A549 treated with CpdA at 1 μM for 4 hours (cell line): ENCODE measurements at places on chromosomes 16 and 17. TPM values are rescaled to one million over a fixed set of nuclear protein-coding genes. Genes with fewer than 3 reads are reported as not detected.

KRTAP1-1 gene
- not detected in 5 replicates for total RNA-seq

CLEC16A gene
- total RNA-seq, result 7.4 to 9.2 TPM (median 8.3 TPM) in 5 replicates

CETP gene
- total RNA-seq, result not detected in 5 replicates

TEKT3 gene
- 0.09 to 0.36 TPM (median 0.32 TPM) in 4 of 5 replicates, not detected in the other for total RNA-seq

CSH2 gene
- total RNA-seq, result not detected in 5 replicates

CCL13 gene
- not detected in 5 replicates for total RNA-seq

KRT37 gene
- not detected in 5 replicates for total RNA-seq

TBC1D3B gene
- 1.9 to 3.7 TPM (median 3.5 TPM) in 5 replicates for total RNA-seq

UNC13D gene
- 2.9 to 5.0 TPM (median 4.2 TPM) in 5 replicates for total RNA-seq

OR1D5 gene
- not detected in 5 replicates for total RNA-seq

NACA2 gene
- 0.10 TPM in 1 of 5 replicates, not detected in the others for total RNA-seq

TBC1D3G gene
- not detected in 5 replicates for total RNA-seq

GRIN2C gene
- 0.22 to 0.71 TPM (median 0.25 TPM) in 5 replicates for total RNA-seq

COPS3 gene
- 144 to 151 TPM (median 146 TPM) in 5 replicates for total RNA-seq

NOMO2 gene
- 106 to 114 TPM (median 111 TPM) in 5 replicates for total RNA-seq

USP32 gene
- 31.2 to 37.5 TPM (median 34.1 TPM) in 5 replicates for total RNA-seq

GLTPD2 gene
- total RNA-seq, result not detected in 5 replicates

CACNG3 gene
- not detected in 5 replicates for total RNA-seq

GAS2L2 gene
- total RNA-seq, result 0.09 to 0.21 TPM (median 0.12 TPM) in 4 of 5 replicates, not detected in the other

PDILT gene
- not detected in 5 replicates for total RNA-seq

CACNG1 gene
- 0.13 to 0.20 TPM (median 0.14 TPM) in 3 of 5 replicates, not detected in the others for total RNA-seq

ZFPM1 gene
- 5.8 to 8.8 TPM (median 8.7 TPM) in 5 replicates for total RNA-seq

CNGB1 gene
- total RNA-seq, result 0.07 to 0.38 TPM (median 0.12 TPM) in 5 replicates

CHST4 gene
- total RNA-seq, result 0.06 to 0.20 TPM (median 0.06 TPM) in 4 of 5 replicates, not detected in the other

HIGD1B gene
- total RNA-seq, result not detected in 5 replicates

CCL5 gene
- total RNA-seq, result 1.1 to 2.1 TPM (median 1.7 TPM) in 5 replicates

TLCD2 gene
- total RNA-seq, result 1.0 to 1.7 TPM (median 1.1 TPM) in 5 replicates

HBA1 gene
- 0.91 to 1.6 TPM (median 1.3 TPM) in 5 replicates for total RNA-seq

TLK2 gene
- total RNA-seq, result 24.9 to 41.8 TPM (median 32.9 TPM) in 5 replicates

NPIPB9 gene
- 1.2 to 3.0 TPM (median 1.7 TPM) in 5 replicates for total RNA-seq

DYNC1LI2 gene
- total RNA-seq, result 42.7 to 59.9 TPM (median 51.9 TPM) in 5 replicates

NKD1 gene
- total RNA-seq, result 0.12 to 0.51 TPM (median 0.31 TPM) in 5 replicates

TP53TG3F gene
- 0.13 to 0.27 TPM (median 0.24 TPM) in 3 of 5 replicates, not detected in the others for total RNA-seq

GP1BA gene
- total RNA-seq, result 0.03 TPM in 1 of 5 replicates, not detected in the others

LLGL2 gene
- total RNA-seq, result 16.8 to 30.9 TPM (median 26.3 TPM) in 5 replicates

KRT12 gene
- 0.08 TPM in 1 of 5 replicates, not detected in the others for total RNA-seq

CPHXL gene
- not detected in 5 replicates for total RNA-seq

KIFC3 gene
- 163 to 215 TPM (median 196 TPM) in 5 replicates for total RNA-seq

SPECC1 gene
- total RNA-seq, result 47.6 to 63.9 TPM (median 49.1 TPM) in 5 replicates

TNFAIP1 gene
- 44.4 to 51.9 TPM (median 50.6 TPM) in 5 replicates for total RNA-seq

C17orf50 gene
- 0.23 to 0.42 TPM (median 0.30 TPM) in 5 replicates for total RNA-seq

OTOP3 gene
- total RNA-seq, result not detected in 5 replicates

KRT9 gene
- not detected in 5 replicates for total RNA-seq

ASPA gene
- not detected in 5 replicates for total RNA-seq

PPL gene
- 2.4 to 2.5 TPM (median 2.4 TPM) in 5 replicates for total RNA-seq

ITGAL gene
- total RNA-seq, result 0.08 to 0.22 TPM (median 0.10 TPM) in 3 of 5 replicates, not detected in the others

ELMO3 gene
- total RNA-seq, result 0.66 to 1.4 TPM (median 1.3 TPM) in 5 replicates

MYH2 gene
- not detected in 5 replicates for total RNA-seq

CTRB2 gene
- total RNA-seq, result not detected in 5 replicates

ERN2 gene
- 0.03 TPM in 1 of 5 replicates, not detected in the others for total RNA-seq

SDR42E2 gene
- total RNA-seq, result not detected in 5 replicates

CRHR1 gene
- total RNA-seq, result 0.11 to 0.27 TPM (median 0.12 TPM) in 4 of 5 replicates, not detected in the other

MYCBPAP gene
- 0.32 to 1.0 TPM (median 0.37 TPM) in 5 replicates for total RNA-seq

MIEF2 gene
- total RNA-seq, result 7.5 to 10.4 TPM (median 8.7 TPM) in 5 replicates

KRT31 gene
- not detected in 5 replicates for total RNA-seq

C17orf107 gene
- 0.22 to 0.38 TPM (median 0.31 TPM) in 5 replicates for total RNA-seq

RGS9 gene
- 6.2 to 7.1 TPM (median 6.7 TPM) in 5 replicates for total RNA-seq
